ENCODE measurements at places on chromosomes 16 and 17. TPM values are rescaled to one million over a fixed set of nuclear protein-coding genes. Genes with fewer than 3 reads are reported as not detected.

GRCh38 chr17:82152114-82152513 lies 54.1 kb upstream of the FASN start:
- H3K27ac ChIP-seq, result peak overlapping the region; percentile 47
- no peaks in the 10 kb centered on the region for H3K36me3 ChIP-seq
- H3K4me3 ChIP-seq, result no peak overlapping the region
- H3K27me3 ChIP-seq, result no peaks in the 10 kb centered on the region

- peaks cover 4% of the 10 kb centered on the region for H3K4me1 ChIP-seq
- H3K27me3 ChIP-seq, result no peaks in the 10 kb centered on the region
- DNase-seq, result no peak
- no peaks in the 10 kb centered on the region for H3K36me3 ChIP-seq
- H3K4me3 ChIP-seq, result no peak overlapping the region
These were observed 40.1 kb upstream of the JPH3 start for GRCh38 chr16:87562201-87562600.

- H3K4me1 ChIP-seq, result peaks cover 10% of the 10 kb centered on the region
- H3K4me3 ChIP-seq, result no peak overlapping the region
- DNase-seq, result no peak
- peaks cover 38% of the 10 kb centered on the region for H3K36me3 ChIP-seq
- H3K27me3 ChIP-seq, result no peaks in the 10 kb centered on the region
- no peak overlapping the region for H3K27ac ChIP-seq
These were observed 3.3 kb upstream of the CDK5R1 start for GRCh38 chr17:32483451-32484019.

The CCL11 gene
- total RNA-seq, result not detected

The TCAP gene
- 0.67 TPM for total RNA-seq

DNA sequence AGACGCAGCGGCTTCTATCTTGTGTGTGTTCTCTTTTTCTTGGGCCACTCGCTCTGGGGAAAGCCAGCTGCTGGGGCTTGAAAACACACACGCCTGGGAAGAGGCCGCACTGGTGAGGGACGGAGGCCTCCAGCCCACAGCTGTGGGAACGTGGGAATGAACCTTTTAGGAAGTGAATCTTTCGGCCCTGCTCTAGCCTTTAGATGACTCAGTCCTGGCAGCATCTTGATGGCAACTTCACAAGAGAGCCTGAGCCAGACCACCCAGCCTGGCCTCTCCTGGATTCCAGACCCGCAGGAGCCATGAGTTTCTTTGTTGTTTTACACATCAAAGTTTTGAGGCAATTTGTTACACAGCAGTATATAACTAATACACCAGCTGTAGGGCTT lies 2.2 kb upstream of the PDPK1 start:
- no peaks in the 10 kb centered on the region for H3K36me3 ChIP-seq
- peaks cover 28% of the 10 kb centered on the region for H3K4me1 ChIP-seq
- no peak for DNase-seq
- H3K27me3 ChIP-seq, result no peaks in the 10 kb centered on the region
- no peak overlapping the region for H3K27ac ChIP-seq

The KRT20 gene
- not detected for total RNA-seq

The CA5A gene
- total RNA-seq, result 12.3 TPM

The SMPD3 gene
- 0.33 TPM for total RNA-seq

DNA sequence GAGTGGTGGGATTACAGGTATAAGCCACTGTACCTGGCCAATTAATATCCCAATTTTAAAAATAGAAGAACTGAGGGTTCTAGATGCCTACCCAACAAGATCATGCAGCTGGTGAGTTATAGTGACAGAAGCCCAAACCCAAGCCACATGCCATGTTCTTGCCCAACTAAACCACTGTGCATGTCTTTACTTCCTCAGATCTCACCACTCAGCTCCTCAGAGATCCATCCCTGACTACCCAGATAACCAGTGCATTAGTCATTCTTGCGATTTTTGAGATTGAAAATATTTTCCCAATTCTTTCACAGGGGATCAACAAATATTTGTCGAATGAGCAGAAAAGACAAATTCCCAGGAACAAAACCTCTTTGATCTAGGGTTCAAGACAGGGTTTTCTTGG lies 303.1 kb downstream of the CBLN1 start:
- no peak overlapping the region for H3K27ac ChIP-seq
- no peak for DNase-seq
- no peaks in the 10 kb centered on the region for H3K36me3 ChIP-seq
- no peaks in the 10 kb centered on the region for H3K4me1 ChIP-seq
- H3K27me3 ChIP-seq, result no peaks in the 10 kb centered on the region
